ENCODE measurements at places on chromosomes 4 and X.
A peak's percentile ranks its signal among the peaks of the same experiment; 100 is the strongest.

DNA sequence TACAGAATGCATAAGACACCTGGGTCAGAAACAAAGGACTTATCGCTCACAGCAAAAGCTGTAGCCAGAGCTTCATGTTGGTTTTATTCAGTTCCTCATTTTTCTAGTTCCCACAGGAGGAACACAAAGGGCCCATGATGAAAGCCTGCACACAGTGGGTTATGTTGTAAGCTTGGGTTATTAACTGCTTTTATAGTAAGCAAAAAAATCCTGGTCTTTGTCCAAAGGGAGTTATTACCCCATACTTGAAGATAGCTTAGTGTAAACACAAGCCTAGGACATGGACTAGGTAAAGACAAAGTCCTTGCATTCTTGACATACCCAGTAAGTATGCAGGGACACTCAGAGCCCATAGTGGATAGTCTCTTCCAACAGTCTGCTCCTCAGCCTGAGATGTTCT is 11.7 kb downstream of the BBS12 start:
- peak; percentile 13 for DNase-seq

- DNase-seq = no peak
Observed at GRCh38 chr4:56374956-56375355, 12.3 kb downstream of the AASDH start.

DNA sequence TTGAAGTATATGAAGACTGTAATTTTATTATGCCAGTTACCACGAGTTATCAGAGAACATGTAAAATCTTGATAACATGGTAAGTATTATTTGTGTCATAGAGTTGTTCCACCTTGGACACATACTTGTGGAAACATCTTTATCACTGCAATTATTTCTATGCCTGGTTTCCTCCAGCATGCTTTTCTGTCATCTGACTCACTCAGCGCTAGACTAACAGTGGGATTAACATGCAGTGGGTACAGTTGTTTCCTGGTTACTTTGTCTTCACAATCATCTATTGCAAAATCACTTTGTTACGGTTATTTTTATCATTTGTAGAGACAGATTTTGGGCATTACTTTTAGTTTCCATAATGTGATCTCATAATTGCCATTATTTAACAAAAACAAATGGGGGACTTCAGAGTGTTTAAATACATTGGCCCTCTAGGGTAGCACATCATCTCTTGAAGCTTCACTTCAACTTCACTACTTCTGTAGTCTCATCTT is at the start of gene STATH:
Gene STATH (plus strand): TSS at position 441 of the 491 bp plus-strand sequence. CDS start 2,472 bp downstream, outside the sequence.
- DNase-seq = no peak

DNA sequence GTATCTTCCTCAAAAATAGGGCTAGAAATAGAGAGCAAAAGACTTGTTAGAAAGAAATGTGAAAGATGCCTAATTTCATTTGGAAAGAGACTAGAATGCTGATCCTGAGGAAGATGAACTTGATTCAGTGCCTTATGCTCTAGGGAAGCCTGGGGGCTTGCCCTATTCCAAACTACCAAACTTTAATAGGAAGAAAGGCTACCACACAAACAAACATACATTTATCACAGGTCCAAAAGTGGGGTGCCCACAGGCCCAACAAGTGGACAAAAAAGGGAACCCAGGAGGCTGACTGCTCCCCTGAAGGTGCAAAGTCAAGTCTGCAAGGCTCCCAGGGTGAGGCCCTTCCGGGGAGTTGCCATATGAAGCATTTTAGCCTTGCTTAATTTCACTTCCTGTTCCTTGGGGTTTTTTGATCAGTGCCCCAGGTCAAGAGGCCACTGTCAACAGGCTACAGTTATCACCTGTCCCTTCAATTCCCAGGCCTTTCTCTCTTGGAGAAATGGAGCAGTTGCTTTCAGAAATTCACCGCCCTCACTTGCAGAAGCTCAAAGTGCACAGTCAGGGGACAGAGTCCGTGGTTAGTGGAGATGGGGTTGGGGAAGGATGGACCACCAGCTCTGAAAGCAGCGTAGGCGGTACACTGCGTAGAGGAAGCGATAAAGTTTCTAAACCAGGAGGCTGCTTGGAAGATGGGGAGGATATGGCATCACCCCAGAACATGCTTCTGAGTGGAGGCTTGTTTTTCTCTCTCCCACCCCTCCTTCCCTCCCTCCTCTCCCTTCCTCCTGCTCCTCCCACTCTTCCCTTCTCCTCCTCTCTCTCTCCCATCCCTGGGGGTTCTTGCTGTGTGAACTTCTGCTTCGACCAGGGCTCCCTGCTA is 36.4 kb downstream of the TMEM154 start:
- peak; percentile 55 for DNase-seq

DNA sequence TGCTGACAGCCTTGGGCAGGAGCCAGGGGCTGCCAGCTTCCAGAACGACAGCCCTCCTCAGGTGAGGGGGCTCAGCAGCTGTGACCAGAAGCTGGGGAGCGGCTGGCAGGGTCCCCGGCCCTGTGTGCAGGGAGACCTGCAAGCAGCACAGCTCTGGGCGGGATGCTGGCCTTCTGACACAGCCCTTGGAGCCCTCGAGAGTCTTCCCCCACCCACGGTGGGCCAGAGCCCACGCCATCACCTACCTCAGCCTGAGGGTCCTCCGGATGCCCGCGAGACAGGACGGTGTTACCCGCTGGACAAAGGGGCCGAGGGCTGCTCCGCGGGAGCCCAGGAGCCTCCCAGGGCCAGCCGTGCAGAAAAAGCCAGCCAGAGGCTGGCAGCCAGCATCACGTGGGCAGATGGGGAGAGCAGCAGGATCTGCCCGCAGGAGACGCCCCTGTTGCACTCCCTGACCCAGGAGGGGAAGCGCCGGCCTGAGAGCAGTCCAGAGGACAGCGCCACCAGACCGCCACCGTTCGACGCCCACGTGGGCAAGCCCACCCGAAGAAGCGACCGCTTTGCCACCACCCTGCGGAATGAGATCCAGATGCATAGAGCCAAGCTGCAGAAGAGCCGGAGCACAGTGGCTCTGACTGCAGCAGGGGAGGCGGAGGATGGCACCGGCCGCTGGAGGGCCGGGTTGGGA is 71.8 kb upstream of the CLDN34 start:
- no peak for DNase-seq

- no peak for DNase-seq
Observed at GRCh38 chrX:136750364-136750763, 30.4 kb downstream of the ARHGEF6 start.

DNA sequence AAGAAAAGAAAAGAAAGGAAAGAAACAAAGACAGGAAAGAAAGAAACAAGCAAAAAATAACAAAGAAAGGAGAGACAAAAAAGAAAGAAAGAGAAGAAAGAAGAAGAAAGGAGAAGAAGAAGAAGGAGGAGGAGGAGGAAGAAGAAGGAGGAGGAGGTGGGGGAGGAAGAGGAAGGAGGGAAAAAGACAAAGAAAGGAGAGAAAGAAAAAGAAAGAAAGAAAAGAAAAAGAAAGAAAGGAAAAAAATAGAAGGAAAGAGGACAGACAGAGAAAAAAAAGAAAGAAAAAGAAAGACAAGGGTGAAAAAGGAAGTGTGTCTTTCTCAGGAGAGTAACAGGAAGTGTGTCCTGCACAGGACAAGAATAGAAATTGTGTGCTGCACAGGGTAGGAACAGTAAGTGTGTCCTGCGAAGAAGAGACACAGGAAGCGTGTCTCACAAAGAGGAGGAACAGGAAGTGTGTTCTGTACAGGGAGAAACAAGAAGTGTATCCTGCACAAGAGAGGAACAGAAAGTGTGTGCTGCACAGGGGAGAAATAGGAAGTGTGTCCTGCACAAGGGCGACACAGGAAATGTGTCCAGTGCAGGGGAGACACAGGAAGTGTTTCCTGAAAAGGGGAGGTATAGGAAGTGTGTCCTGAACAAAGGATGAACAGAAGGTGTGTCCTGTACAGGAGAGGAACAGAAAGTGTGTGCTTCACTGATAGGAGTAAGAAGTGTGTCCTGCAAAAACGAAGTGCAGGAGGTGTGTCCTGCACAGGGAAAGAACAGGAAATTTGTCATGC is 101.2 kb downstream of the ARSF start:
- DNase-seq = no peak

- no peak for DNase-seq
Observed at GRCh38 chr4:25347971-25348370, 29.1 kb upstream of the ANAPC4 start.

GRCh38 chr4:78610546-78611214 is 59.1 kb downstream of the ANXA3 start:
- no peak for DNase-seq

DNA sequence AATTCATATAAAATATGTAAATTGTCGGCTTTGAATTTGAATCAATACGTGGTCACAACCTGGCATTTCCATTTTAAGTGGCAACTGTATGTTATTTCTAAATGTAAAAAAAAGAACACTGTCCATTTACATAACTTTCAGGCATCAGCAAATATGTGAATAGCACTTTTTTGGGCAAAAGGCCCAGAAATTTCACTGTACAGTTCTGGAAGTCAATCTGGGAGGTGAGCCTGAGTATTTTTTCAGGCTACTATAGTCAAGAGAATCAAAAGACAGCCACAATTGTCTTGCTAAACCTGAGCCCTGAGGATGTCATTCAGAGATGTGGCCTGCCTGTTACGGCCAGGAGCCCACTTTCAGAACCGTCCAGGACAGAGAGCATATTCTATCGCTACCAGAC is 543.9 kb upstream of the MAGEB2 start:
- DNase-seq = no peak

DNA sequence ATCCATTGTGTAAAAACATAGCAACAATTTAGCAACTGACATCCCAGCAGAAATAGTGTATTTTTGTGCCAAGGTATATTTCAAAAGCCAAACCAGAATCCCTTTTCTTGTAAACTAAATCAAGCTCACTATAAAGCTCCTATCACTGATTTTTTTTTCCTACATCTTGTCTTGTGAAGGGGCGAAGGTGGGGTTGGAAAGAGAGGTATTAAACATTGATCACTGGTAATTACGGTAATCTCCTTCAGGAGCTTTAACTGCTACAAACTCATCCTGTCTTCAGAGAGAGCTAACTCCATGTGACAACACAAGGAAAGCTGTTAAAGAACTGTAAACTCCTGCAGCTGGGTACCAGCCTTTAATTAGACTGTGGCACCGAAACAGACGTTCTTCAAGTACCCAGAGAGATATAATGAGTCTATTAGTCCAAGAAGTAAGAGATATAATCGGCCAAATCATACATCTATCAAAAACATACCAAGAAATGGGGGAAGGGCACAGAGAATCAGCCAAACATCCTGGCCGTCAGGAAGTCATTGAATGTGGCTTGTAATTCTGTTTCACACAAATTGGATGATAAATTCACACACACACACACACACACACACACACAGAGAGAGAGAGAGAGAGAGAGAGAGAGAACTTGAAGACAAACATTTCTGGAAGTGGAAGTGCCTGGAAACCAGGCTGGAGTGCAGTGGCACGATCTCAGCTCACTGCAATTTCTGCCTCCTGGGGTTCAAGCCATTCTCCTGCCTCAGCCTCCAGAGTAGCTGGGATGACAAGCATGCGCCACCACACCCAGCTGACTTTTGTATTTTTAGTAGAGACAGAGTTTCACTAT is 111.9 kb upstream of the PPARGC1A start:
- no peak for DNase-seq

DNA sequence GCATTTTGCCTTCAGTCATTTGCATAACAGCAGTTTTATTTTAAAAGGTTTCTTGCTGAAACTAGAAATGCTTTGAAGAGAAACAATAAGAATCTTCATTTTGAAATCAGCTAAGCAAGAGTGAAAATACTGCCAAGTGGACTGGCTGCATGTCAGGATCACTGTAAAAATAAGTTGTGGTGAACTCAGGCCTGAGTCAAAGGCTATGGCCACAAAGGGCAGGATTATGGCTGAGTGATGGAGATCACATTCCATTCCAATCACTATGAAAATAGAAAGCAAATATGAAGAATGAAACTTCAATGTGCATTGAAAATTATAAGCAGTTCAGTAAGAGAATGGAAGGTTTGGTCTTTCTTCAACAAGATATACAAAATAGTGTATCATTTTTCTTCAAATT is 224.5 kb downstream of the PCDH18 start:
- DNase-seq = no peak

GRCh38 chr4:107658400-107659336 is 61.4 kb downstream of the PAPSS1 start:
- DNase-seq = no peak

GRCh38 chrX:40476958-40477357 is 103.8 kb upstream of the ATP6AP2 start:
- no peak for DNase-seq

DNA sequence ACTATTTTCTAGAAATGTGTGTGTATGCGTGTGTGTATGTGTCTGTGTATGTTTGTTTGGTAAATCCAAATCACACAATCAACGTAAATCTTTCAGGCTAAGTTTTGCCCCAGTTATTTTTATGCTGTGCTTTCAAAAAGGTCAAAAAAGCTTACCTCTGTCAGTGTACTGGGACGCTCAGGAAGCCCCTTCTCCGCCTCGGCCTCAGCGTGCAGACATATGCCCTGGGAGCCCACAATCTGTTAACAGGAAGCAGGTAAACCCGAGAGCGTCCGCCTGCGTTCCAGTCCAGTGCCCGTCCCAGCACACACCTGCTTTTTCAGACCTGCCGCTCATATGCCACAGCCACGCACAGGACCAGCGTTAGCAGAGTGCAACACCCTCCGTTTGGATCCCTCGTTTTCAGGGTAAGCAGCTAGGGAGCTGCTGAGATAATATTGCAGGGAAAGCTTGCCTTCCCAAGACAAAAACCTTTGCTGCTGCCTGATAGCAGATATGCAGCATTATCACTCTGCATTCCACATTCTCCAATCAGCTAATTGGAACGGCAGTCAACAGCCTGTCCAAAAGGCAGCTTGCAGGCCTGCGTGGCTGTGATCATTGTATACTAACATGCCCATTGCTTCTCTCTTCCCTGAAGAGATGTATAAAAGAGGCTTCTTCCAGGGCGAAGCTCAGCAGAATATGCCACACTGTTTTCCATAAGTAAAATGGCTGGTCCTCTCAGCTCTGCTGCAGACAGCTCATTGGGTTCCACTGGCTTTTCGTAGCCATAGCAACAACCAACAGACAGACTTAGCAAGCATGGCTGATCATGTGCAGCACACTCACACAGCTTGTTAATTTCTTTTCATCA is at the start of gene SORBS2:
Gene SORBS2 (minus strand): TSS at position 686 of the 856 bp plus-strand sequence. CDS start 121,623 bp downstream, outside the sequence.
- peak; percentile 17 for DNase-seq

DNA sequence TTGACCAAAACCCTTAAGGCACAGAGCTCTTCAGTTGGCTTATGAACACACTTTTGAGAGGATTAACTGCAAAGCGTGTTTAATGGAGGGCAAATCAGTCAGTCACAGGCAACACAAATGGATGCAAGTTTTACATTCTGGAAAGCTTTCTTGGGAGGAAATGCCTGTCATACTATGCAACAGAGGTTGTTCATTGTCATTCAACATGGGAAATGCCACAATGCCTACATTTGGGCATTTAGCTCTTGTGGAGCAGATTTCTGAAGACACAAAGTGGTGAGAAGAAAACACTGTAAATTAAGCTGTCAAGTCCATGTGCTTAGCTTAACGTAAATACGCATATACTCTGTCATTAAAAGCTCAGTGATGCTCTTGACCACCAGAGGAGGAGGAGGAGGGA is 41.1 kb downstream of the CBLL2 start:
- no peak for DNase-seq
